ENCODE measurements at places on chromosomes 11 and 22.

GRCh38 chr11:2816941-2817421, 68.6 kb downstream of the CDKN1C start:
- H3K36me3 ChIP-seq = no peaks in the 10 kb centered on the region
- DNase-seq = no peak
- H3K4me1 ChIP-seq = no peaks in the 10 kb centered on the region
- H3K27me3 ChIP-seq = no peaks in the 10 kb centered on the region

GRCh38 chr11:91209751-91210150, 986.9 kb upstream of the CHORDC1 start:
- no peaks in the 10 kb centered on the region for H3K27me3 ChIP-seq
- no peaks in the 10 kb centered on the region for H3K4me1 ChIP-seq
- H3K27ac ChIP-seq = no peak overlapping the region
- H3K36me3 ChIP-seq = no peaks in the 10 kb centered on the region
- DNase-seq = no peak
- H3K4me3 ChIP-seq = no peak overlapping the region

- no peaks in the 10 kb centered on the region for H3K4me1 ChIP-seq
- no peaks in the 10 kb centered on the region for H3K36me3 ChIP-seq
- no peaks in the 10 kb centered on the region for H3K27me3 ChIP-seq
- no peak overlapping the region for H3K27ac ChIP-seq
Measured at GRCh38 chr22:37127350-37127878, 17.9 kb upstream of the TMPRSS6 start.

- H3K27me3 ChIP-seq = no peaks in the 10 kb centered on the region
- no peak for DNase-seq
- H3K4me3 ChIP-seq = no peak overlapping the region
- H3K27ac ChIP-seq = no peak overlapping the region
- no peaks in the 10 kb centered on the region for H3K36me3 ChIP-seq
Measured at GRCh38 chr22:34604312-34604711, 461.6 kb upstream of the ISX start.

- H3K27ac ChIP-seq = no peak overlapping the region
- no peak overlapping the region for H3K4me3 ChIP-seq
- H3K27me3 ChIP-seq = no peaks in the 10 kb centered on the region
- H3K4me1 ChIP-seq = peaks cover 11% of the 10 kb centered on the region
- no peaks in the 10 kb centered on the region for H3K36me3 ChIP-seq
Measured at GRCh38 chr11:15490535-15490934, 375.8 kb downstream of the INSC start.

- H3K4me3 ChIP-seq = no peak overlapping the region
- no peak for DNase-seq
- H3K27ac ChIP-seq = no peak overlapping the region
- peaks cover 5% of the 10 kb centered on the region for H3K4me1 ChIP-seq
- no peaks in the 10 kb centered on the region for H3K36me3 ChIP-seq
Measured at GRCh38 chr11:72975778-72976521, 161.7 kb downstream of the ATG16L2 start.

- peak overlapping the region; percentile 36 for H3K4me3 ChIP-seq
- peaks cover 36% of the 10 kb centered on the region for H3K4me1 ChIP-seq
- no peaks in the 10 kb centered on the region for H3K27me3 ChIP-seq
- peak; percentile 38 for DNase-seq
- H3K36me3 ChIP-seq = no peaks in the 10 kb centered on the region
- H3K27ac ChIP-seq = peak overlapping the region; percentile 99
Measured at GRCh38 chr11:9573775-9574621, 528 bp downstream of the WEE1 start.

DNA sequence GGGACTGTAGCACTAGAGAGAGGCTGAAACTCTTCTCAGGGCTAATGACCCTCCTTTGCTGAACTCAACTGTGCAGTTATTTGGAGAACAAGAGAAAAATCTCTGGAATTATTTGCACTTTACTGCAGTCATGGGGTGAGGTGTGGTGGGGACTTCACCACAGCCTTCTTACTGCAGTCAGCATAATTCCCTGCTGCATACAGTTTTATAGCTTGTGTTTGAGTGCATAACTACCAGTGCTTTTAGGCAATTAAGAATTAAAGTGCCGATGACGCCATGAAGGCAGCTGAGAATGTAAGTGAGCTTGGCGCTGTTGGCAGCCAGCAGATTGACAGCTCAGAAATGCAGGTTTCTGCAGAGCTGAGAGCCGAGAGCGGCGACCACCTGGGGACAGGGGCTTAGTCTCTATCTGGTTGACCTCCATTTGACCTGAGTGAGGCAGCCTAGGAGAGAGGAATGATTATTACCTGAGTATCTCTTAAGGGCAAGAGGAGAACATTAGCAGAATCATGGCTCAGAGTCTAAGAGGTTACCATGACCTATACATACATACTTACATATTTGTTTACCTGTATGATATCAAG, 830.0 kb downstream of the NTM start:
- no peak overlapping the region for H3K4me3 ChIP-seq
- no peak for DNase-seq
- H3K27ac ChIP-seq = no peak overlapping the region
- no peaks in the 10 kb centered on the region for H3K36me3 ChIP-seq

- no peaks in the 10 kb centered on the region for H3K27me3 ChIP-seq
- H3K36me3 ChIP-seq = no peaks in the 10 kb centered on the region
- no peak overlapping the region for H3K4me3 ChIP-seq
- no peak overlapping the region for H3K27ac ChIP-seq
Measured at GRCh38 chr11:46249938-46250744, 27.3 kb upstream of the CREB3L1 start.

- H3K4me3 ChIP-seq = no peak overlapping the region
- DNase-seq = peak; percentile 36
- peaks cover 91% of the 10 kb centered on the region for H3K4me1 ChIP-seq
Measured at GRCh38 chr11:63872800-63873197, 33.9 kb downstream of the MARK2 start.

DNA sequence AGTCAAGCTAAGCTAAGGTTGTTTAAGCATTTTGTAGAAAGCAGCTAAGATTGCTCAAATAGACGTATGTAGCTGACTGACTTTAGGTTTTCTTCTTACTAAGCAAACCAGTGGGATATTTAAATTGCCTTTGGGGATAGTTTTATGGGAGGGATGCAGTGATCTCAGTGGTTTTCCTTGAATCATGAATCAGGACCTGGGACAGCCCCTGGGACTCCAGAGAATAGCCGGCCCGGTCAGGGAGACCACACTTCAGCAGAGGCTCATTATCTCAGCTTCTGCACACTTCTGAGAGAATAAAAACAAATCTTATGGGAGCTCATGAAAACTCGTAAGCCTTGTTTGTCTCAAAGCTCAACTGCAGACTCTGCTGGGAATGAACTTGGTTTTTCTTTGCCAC, at the start of gene OR9I1:
Gene OR9I1 (minus strand): TSS at position 62 of the 400 bp plus-strand sequence. CDS start 6,086 bp downstream, outside the sequence.
- no peaks in the 10 kb centered on the region for H3K36me3 ChIP-seq
- no peaks in the 10 kb centered on the region for H3K4me1 ChIP-seq
- H3K27me3 ChIP-seq = no peaks in the 10 kb centered on the region

DNA sequence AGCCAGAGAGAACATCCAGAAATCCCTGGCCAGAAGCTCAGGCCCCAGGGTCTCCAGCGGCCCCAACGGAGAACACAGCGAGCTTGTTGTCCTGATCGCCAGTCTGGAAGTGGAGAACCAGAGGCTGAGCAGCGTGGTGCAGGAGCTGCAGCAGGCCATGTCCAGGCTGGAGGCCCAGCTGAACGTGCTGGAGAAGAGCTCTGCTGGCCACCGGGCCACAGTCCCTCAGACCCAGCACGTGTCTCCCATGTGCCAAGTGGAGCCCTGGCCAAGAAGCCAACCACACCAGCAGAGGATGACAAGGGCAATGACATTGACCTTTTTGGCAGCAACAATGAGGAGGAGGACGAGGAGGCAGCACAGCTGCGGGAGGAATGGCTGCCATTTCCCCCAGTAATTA, 20.6 kb upstream of the SCGB1D1 start:
- H3K27me3 ChIP-seq = no peaks in the 10 kb centered on the region
- no peak overlapping the region for H3K27ac ChIP-seq
- H3K36me3 ChIP-seq = no peaks in the 10 kb centered on the region
- no peak overlapping the region for H3K4me3 ChIP-seq
- no peaks in the 10 kb centered on the region for H3K4me1 ChIP-seq
- no peak for DNase-seq

DNA sequence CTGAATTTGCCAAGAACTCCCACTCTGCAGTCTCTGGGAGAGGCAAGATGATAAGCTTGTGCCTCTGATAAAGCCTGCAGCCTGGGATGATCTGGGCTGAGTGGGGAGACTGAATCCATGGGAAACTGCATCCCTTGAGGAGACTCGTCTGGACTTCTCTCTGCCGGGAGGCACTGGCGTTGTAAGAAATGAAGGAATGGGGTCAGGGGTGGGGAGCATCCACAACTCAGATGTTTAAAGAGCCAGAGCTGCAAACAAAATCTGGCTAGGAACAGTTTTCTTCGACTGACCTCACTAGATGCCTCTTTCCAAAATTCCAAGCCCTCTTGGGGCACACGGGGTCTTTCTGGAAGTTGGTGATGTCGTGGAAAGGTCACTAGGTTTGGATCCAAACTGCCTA, 64.4 kb downstream of the SPON1 start:
- H3K4me3 ChIP-seq = no peak overlapping the region
- H3K4me1 ChIP-seq = no peaks in the 10 kb centered on the region
- H3K27ac ChIP-seq = no peak overlapping the region

DNA sequence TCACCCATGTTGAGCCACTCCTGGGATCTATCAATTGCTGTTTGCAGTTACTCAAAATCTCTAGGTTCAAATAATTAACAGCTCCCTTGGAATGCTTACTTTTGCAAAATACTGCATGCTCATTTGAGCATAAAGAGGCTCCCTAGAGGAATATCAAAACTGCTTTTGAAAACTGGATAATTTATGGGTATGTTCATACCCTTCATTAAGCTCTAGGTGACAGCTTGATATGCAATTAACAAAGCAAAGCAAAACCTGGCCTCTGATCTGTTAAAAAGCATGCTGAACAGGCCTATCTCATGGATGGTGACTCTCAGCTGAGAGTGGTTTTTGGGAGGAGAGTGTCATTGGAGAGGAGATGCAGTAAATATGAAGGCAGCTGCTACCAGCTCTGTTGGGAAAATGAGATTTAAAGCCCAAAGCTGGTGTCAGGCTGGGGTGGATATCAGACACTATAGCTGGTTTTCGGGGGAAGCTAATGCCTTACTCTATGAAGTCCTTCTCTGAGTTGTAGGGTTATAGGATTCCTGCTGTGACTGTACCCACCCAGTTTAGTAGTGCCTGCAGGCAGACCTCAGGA, 110.9 kb downstream of the RASSF10 start:
- no peak for DNase-seq
- H3K27me3 ChIP-seq = no peaks in the 10 kb centered on the region
- no peaks in the 10 kb centered on the region for H3K36me3 ChIP-seq
- no peaks in the 10 kb centered on the region for H3K4me1 ChIP-seq
- H3K4me3 ChIP-seq = no peak overlapping the region
- H3K27ac ChIP-seq = no peak overlapping the region

- H3K4me3 ChIP-seq = no peak overlapping the region
- no peak overlapping the region for H3K27ac ChIP-seq
- H3K27me3 ChIP-seq = no peaks in the 10 kb centered on the region
- peaks cover 5% of the 10 kb centered on the region for H3K4me1 ChIP-seq
- no peak for DNase-seq
Measured at GRCh38 chr11:1654388-1655167, 25.0 kb downstream of the KRTAP5-5 start.

GRCh38 chr22:42069801-42070516, 653 bp downstream of the NAGA start:
- peak overlapping the region; percentile 89 for H3K27ac ChIP-seq
- no peaks in the 10 kb centered on the region for H3K36me3 ChIP-seq
- no peak for DNase-seq
- peaks cover 30% of the 10 kb centered on the region for H3K4me1 ChIP-seq
- no peaks in the 10 kb centered on the region for H3K27me3 ChIP-seq

- DNase-seq = no peak
- H3K36me3 ChIP-seq = no peaks in the 10 kb centered on the region
- no peaks in the 10 kb centered on the region for H3K4me1 ChIP-seq
- no peak overlapping the region for H3K4me3 ChIP-seq
- no peak overlapping the region for H3K27ac ChIP-seq
Measured at GRCh38 chr11:90629229-90629806, 406.5 kb upstream of the CHORDC1 start.

- no peaks in the 10 kb centered on the region for H3K36me3 ChIP-seq
- H3K4me1 ChIP-seq = peaks cover 10% of the 10 kb centered on the region
- peak; percentile 33 for DNase-seq
- H3K27me3 ChIP-seq = no peaks in the 10 kb centered on the region
- H3K4me3 ChIP-seq = no peak within 1 kb of the TSS
Measured at GRCh38 chr11:17476317-17477083, at the start of gene ABCC8. TSS of gene ABCC8 (minus strand) at chr11:17476845. CDS start at chr11:17476776, 69 bp downstream.

DNA sequence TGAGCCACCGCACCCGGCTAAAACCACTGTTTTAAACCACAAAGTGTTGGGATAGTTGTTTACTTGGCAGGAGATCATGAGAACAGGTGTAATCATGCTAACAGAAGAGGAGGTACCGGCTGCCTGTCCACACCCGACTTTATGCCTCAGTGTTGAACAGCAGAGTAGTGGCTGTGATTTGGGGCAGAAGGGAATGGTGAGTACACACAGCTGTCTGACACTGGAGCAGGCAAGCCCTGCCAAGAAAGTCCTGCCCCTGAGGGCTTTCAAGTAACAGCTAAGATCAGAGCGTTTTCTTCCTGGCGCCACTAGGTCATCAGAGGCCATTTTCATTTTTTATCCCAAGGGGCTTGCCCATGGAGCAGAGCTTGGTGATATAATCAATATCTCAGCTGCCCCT, 8.1 kb downstream of the CDKN1C start:
- no peaks in the 10 kb centered on the region for H3K4me1 ChIP-seq
- H3K36me3 ChIP-seq = no peaks in the 10 kb centered on the region
- H3K4me3 ChIP-seq = no peak overlapping the region
- H3K27me3 ChIP-seq = no peaks in the 10 kb centered on the region

- no peaks in the 10 kb centered on the region for H3K27me3 ChIP-seq
- no peak for DNase-seq
- H3K27ac ChIP-seq = no peak overlapping the region
- H3K4me3 ChIP-seq = no peak overlapping the region
- H3K36me3 ChIP-seq = peaks cover 15% of the 10 kb centered on the region
Measured at GRCh38 chr11:102367364-102367763, 20.4 kb downstream of the BIRC2 start.

DNA sequence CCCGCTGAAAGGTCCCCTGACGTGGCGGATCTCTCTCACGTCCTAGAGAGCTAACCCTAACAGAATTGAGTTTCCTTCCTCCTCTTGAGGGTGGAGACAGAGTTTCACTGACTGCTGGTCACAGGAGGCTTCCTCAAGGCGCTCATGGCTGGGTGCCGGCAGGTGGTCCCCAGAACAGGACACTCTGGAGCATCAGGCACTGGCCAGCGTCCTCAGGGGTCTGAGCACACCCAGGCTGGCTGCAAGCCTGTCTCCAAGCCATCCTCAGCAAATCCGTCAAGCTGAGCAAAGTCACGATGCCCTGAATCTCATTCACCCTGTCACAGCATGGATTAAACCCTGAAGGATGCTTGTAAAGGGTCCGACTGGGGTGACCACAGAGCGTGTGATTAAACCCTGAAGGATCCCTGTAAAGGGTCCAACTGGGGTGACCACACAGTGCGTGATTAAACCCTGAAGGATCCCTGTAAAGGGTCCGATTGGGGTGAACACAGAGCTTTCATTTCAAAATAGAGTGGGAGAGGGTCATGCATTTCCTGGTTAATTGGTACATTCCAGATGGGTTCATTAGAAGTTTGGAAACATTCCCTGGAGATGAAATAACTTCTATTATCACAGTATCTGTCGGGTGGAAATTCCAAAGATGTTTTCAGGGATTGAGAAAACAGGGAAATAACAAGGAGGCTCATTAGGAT, 473.0 kb downstream of the BRD1 start:
- H3K4me1 ChIP-seq = no peaks in the 10 kb centered on the region
- DNase-seq = no peak
- no peaks in the 10 kb centered on the region for H3K27me3 ChIP-seq
- no peak overlapping the region for H3K27ac ChIP-seq
- H3K4me3 ChIP-seq = no peak overlapping the region

GRCh38 chr11:70132641-70133040, 54.5 kb downstream of the ANO1 start:
- H3K4me3 ChIP-seq = no peak overlapping the region
- H3K27me3 ChIP-seq = no peaks in the 10 kb centered on the region
- H3K27ac ChIP-seq = no peak overlapping the region
- H3K4me1 ChIP-seq = no peaks in the 10 kb centered on the region
- DNase-seq = no peak

Data from body of pancreas (tissue), 4 donors.